ENCODE measurements at places on chromosomes 16 and 17. TPM values are rescaled to one million over a fixed set of nuclear protein-coding genes. Genes with fewer than 3 reads are reported as not detected.

TBC1D3C gene
- total RNA-seq: not detected

DNA sequence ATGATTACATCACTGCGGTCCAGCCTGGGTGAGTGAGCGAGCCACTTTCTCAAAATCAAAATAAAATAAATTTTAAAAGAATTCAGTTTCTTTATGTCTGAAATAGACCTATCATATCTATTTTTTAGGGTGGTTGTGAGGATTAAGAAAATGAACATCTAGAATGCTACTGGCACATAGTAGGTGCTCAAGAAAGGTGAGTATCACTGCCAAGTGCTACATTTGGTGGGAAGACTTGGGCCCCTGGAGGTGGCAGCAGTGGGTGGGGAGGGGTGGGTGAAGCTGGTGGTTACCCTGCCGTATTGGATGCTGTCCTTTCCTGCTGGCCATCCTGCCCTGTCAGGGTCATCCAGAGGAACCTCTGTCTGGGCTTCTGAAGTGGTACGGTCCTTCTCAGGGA, 50.3 kb downstream of the ABCC6 start:
- no peak for DNase-seq

- DNase-seq: no peak
Observed at GRCh38 chr17:76579281-76579680, 6.4 kb downstream of the ST6GALNAC2 start.

- DNase-seq: peak; percentile 82
Observed at GRCh38 chr17:50212121-50212843, 10.9 kb upstream of the COL1A1 start.

- DNase-seq: peak; percentile 93
Observed at GRCh38 chr17:75516619-75517296, 430 bp downstream of the TSEN54 start.

GRCh38 chr16:87042551-87043230, 274.5 kb downstream of the C16orf95 start:
- peak; percentile 84 for DNase-seq

LITAFD gene
- not detected for total RNA-seq

DNA sequence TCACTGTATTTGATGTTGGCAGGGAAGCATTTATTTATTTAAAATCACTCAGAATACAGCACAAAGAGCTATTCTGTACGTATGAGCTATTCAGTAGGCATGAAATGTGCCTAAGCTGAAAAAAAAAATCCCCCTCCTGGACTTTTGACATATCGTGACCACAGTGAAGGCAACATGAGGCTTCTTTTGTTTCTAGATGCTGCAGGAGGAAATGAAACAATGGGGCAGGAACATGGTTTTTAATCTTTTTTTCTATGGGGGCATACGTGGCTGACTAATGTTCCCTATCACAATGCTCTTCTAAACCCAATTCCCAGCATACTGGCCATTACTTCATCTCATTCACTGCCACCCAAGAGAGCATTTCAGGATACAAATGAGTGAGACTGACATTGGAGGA, 191.0 kb upstream of the PMFBP1 start:
- DNase-seq: no peak

DNA sequence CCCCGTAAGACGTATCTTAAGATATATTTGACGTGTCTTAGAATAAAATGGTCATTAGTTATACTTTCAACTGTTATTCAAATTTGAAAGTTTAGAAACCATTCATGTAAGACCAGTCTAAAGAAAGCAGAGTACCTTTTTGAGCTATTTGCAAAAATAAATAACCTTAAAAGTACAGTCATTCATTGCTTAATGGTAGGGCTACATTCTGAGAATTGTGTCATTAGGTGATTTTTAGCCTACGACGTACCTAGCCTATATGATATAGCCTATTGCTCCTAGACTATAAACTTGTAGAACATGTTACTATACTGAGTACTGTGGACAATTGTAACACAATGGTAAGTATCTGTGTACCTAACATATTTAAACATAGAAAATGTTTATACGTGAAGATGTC, 139.2 kb downstream of the PHKB start:
- no peak for DNase-seq

GRCh38 chr17:6066183-6066948, 3.8 kb upstream of the WSCD1 start:
- peak; percentile 59 for DNase-seq

NKD1 gene
- total RNA-seq: under 0.01 TPM

LPCAT2 gene
- 23.5 TPM for total RNA-seq
